ENCODE measurements at places on chromosomes 6 and 20.

GRCh38 chr20:8627340-8628004, 441.4 kb upstream of the PLCB4 start:
- no peak for DNase-seq

GRCh38 chr6:143596866-143597265, 80.9 kb upstream of the PHACTR2 start:
- DNase-seq, result no peak

- DNase-seq, result no peak
These were observed 118.5 kb downstream of the GFRAL start for GRCh38 chr6:55445648-55446204.

GRCh38 chr6:160330619-160331018, 17.6 kb upstream of the SLC22A3 start:
- no peak for DNase-seq

GRCh38 chr20:38828514-38829295, 23.2 kb downstream of the PPP1R16B start:
- DNase-seq, result no peak

DNA sequence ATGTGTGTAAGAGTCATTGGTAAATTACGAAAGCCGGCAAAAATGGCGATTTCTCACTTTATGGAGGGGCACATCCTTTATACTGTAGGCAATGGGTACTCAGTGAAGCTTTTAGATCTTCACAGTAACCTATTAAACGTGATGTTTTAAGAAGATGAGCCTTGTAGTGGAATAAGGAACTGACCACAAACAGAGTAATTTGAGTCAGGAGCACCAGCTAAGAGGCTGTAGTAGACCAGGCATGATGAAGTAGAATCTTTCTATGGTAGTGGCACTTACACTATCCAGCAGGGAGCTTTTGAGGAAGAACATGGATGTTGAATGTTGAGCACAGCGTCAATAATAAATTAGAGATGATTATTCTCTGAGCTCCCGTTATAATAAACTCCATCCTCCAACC, 65.9 kb downstream of the HIVEP2 start:
- no peak for DNase-seq

DNA sequence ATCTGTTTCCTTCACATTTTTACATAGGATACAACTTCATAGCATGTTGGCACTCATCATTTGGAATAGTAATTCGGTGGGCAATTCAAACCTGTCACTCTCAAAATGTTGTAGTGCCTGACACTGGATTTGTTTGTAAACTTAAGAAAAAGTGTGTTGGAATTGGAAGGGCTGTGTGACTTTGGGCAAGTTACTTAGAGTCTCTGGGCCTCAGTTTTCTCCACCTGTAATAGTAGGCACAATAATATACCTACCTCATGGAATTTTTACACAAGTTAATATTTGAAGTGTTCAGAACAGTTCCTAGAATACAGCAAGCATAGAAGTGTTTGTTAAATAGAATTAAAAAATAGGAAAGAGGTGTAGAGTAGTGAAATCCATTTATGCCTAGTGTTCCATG, 15.0 kb upstream of the BCAS1 start:
- no peak for DNase-seq

- peak; percentile 26 for DNase-seq
These were observed 48.1 kb downstream of the HLA-DPB1 start for GRCh38 chr6:33123732-33124524.
